ENCODE measurements at places on chromosomes 1 and 21. TPM values are rescaled to one million over a fixed set of nuclear protein-coding genes. Genes with fewer than 3 reads are reported as not detected.

Gene RSPO1
- total RNA-seq: not detected

Gene PAQR6
- 10.8 TPM for total RNA-seq

Gene C4BPA
- total RNA-seq: not detected

GRCh38 chr1:50705041-50705440, 255.0 kb downstream of the FAF1 start:
- no peak for DNase-seq

GRCh38 chr21:35528116-35529042, 479.3 kb upstream of the RUNX1 start:
- DNase-seq: no peak

- DNase-seq: no peak
Measured at GRCh38 chr1:248114890-248115289, 19.9 kb downstream of the OR2L13 start.

Gene MAB21L3
- total RNA-seq: 0.22 TPM

GRCh38 chr1:173418107-173418985, 58.8 kb upstream of the PRDX6 start:
- no peak for DNase-seq

Gene CELA3B
- total RNA-seq: not detected

DNA sequence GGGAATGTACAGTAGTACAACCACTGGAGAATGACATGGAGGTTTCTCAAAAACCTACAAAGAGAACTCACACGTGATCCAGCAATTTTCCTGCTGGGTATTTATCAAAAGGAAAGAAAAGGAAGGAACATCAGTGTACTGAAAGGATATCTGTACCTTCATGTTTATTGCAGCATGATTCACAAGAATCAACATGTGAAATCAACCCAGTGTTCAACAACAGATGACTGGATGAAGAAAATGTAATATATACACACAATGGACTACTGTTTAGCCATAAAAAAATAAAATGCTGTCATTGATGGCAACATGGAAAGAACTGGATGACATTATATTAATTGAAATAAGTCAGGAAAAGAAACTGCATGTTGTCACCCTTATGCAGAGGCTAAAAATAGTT, 19.0 kb upstream of the CYP4A11 start:
- DNase-seq: no peak
